ENCODE measurements at places on chromosomes 5 and 9.

- DNase-seq: no peak
These were observed 306.0 kb downstream of the ZNF608 start for GRCh38 chr5:124440471-124440870.

DNA sequence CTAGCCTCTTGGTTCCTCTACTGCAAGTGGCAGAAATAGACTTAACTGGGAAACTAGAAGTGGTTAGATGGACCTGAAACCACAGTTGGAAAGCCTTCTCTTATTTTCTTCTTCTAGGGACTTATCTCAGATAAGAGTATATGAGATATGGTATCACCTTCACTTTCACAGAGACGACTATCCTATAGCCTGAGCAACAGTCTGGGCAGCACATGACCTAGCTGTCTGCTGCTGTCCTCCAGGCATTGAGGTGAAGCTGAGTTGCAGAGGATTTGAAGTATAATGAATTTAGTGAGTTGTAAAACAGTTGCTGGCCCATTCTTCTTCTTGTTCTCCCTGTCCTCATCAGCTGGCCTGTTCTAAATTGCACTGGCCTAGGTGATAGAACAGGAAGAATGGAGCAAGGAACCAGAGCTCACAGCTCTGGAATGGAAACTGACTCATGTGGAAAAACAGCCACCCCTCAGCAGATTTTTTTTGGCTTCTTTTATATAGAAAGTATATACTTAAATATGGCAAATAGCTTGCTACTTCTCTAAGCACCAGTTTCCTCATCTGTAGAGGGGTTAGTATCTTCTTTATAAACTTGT, 27.8 kb downstream of the RECK start:
- no peak for DNase-seq

GRCh38 chr9:99748266-99748665, 73.4 kb upstream of the NR4A3 start:
- no peak for DNase-seq

DNA sequence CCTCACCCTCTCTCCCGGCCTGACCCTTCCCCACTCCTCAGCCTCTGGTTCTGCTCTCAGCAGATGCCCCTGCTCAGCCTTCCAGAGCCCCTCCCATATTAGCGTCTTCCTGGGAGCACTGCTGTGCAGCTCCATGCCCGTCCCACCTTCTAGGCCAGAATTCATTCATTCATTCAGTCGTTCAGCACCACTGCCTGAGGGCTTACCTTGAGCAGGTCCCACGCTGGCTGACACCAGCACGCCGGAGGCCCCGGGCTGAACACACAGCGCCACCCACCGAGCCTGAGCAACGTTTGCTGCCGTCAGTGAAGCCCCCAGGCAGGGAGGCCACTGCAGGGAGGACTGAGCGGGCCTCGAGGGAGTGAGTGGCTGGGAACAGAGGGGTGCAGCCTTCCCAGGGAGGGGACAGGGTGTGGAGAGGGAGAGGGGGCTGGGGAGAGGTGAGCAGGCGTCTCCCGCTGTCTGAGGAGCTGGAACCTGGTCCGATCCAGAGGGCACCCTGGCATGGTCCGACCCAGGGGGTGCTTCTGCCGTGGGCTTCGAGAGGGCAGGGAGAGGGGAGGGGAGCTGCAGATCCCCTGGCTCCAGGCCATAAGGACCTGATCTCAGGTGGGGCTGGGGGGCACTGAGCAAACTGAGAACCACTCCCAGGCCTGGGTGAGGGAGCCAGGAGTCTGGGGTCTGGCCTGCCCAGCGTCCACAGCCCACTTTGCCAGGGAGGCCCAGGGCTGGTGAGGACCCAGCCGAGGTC, 98.8 kb upstream of the RAPGEF1 start:
- no peak for DNase-seq

GRCh38 chr5:108280960-108281569, 100.8 kb downstream of the FBXL17 start:
- no peak for DNase-seq

DNA sequence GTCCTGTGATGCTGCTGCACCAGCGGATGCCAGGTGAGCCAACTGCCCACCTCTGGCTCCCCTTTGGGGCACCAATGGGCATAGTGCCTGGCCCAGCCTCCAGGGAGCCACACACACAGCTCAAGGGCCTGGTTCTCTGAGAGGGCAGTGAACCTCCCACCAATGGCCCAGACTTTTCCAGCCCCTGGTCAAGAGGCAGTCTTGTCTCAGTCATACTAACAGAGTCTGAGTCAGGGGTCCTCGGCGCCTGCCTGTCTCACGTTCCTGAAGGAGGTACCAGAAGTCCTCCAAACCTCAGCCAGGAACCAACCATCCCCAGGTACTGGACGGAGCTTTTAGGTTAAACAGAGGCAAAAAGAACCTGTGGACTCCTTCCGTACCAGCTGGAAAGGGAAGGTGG, 121.1 kb downstream of the C5orf15 start:
- no peak for DNase-seq

- DNase-seq: no peak
These were observed 90.7 kb downstream of the GADD45G start for GRCh38 chr9:89695441-89695891.

DNA sequence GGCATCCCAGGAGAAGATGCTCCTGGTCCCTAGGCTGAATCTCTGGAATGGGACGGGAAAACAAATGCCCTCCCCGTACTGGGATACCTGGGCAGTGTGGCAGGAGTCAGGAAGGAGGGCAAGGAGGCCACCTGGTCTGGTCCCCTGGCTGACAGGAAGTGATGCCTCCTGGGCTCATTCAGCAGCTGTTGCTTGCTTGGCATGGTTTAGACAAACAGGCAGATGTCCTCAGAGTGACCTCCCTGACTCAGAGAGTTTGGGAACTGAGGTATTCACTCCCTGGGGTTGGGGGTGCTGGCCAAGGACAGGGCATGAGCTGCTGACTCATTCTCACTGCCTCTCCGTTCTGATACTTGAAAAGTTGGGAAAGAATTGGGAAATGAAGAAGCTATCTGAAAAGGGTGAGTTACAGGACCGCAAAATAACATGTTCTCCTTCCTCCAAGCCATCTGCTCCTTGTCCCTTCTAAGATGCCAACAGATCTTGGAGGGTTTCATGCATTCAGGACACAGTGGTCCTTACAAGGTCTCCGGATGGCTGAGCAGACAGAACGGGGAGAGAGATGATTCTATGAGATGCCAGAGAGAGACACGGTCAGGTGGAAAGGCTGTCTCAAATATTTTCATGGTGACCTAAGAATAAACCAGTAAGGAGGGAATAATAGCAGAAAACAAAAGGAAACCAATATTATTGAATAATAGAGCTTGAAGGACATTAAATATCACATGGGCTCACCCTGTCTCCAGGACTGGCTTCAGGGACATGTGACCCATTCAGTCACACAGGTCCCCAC, 534.5 kb downstream of the BNC2 start:
- DNase-seq: peak; percentile 100

Data from MG63 (cell line).